ENCODE measurements at places on chromosomes 12 and 14. TPM values are rescaled to one million over a fixed set of nuclear protein-coding genes. Genes with fewer than 3 reads are reported as not detected.
A peak's percentile ranks its signal among the peaks of the same experiment; 100 is the strongest.

The GSC gene
- total RNA-seq: 11.0 TPM

The C12orf75 gene
- 4.5 TPM for total RNA-seq

The CLEC9A gene
- not detected for total RNA-seq

The GPR84 gene
- 0.40 TPM for total RNA-seq

The ESR2 gene
- 0.78 TPM for total RNA-seq

The OTX2 gene
- total RNA-seq: not detected

The SRRM4 gene
- 0.10 TPM for total RNA-seq

The LRFN5 gene
- 4.6 TPM for total RNA-seq

The SDSL gene
- 25.2 TPM for total RNA-seq

DNA sequence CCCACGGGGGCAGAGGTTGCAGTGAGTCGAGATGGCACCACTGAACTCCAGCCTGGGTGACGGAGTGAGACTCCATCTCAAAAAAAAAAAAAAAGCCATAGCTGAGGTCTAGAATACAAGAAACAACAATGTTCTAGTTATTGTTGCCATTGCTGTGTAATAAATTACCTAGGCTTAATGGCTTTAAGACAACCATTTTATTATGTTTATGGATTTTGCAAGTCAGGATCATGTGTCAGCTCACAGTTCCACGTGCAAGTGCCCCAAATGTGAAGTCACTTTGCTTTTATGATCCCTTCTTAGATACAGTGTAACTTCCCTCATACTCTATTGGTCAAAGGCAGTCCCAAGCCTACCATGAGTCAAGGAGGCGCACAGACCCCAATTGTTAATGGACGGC is 49.5 kb upstream of the RIC8B start:
- no peak for DNase-seq

- no peak for DNase-seq
Measured at GRCh38 chr14:27243365-27243764, 645.5 kb upstream of the NOVA1 start.

DNA sequence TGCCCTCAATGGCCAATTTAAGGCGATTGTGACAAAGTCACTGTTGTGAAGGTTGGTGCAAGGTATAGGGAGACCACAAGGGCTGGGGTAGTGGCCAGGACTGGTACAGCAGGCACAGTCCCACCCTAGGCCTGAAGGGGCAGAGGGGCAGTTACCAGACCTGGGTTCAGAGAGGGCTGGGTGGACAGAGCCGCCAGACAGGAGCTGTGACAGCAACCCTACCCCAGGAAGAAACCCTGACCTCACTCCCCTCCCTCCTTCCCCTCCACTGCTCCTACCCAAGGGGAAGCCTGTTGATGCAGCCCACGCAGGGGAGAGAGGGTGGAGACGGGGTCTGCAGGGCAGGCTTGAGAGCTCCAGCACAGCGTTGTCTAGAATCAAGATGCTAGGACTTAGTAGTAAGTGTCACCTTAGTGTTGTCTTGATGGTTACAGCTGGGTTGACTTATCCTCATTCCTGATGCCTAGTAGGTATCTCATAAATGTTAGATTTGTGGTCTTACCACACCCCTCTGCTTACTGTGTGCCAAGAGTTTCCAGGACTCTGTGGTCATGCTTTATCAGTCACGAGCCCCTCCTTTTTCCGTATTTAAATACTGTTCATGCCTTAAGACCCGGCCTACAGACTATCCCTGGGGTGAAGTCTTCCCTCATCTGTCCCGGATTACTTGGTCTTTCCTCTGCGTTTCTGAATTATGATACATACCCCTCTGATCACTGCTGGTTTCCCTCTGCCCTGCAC is 14.4 kb downstream of the EML1 start:
- no peak for DNase-seq

DNA sequence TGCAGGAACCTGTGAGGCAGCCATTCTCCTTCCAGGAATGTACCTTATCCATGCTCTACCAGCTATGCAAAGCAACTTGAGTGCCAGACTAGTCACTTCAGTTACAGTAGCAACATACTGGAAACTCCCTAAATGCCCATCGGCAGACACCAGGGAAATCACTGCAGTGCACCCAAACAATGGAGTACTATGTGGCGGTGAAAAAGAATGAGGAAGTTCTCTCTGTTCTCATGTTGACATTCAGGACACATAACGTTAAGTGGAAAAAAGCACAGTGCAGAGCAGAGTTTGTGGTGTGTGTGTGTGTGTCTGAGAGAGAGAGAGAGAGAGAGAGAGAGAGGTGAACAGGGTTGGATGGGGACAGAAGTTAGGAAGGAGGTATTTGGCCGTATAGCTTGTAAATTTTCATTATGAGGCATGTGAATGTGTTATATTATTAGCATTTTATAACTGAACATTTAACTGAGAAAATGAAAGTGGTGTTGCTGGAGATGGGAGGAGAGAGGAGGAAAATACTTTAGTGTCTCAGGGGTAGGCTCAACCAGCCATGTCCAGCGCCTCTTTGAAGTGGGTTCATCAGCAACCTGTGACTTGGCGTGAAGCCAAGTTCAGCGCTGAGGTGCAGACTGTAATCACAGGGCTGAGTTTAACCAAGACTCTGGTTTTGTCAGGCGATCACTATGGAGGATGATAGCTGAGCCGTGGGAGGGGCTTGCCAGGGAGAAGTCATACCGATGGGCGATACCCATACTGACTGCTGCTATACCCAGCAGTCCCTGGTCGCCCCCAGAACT is 17.3 kb downstream of the TNFAIP2 start:
- peak; percentile 83 for DNase-seq

DNA sequence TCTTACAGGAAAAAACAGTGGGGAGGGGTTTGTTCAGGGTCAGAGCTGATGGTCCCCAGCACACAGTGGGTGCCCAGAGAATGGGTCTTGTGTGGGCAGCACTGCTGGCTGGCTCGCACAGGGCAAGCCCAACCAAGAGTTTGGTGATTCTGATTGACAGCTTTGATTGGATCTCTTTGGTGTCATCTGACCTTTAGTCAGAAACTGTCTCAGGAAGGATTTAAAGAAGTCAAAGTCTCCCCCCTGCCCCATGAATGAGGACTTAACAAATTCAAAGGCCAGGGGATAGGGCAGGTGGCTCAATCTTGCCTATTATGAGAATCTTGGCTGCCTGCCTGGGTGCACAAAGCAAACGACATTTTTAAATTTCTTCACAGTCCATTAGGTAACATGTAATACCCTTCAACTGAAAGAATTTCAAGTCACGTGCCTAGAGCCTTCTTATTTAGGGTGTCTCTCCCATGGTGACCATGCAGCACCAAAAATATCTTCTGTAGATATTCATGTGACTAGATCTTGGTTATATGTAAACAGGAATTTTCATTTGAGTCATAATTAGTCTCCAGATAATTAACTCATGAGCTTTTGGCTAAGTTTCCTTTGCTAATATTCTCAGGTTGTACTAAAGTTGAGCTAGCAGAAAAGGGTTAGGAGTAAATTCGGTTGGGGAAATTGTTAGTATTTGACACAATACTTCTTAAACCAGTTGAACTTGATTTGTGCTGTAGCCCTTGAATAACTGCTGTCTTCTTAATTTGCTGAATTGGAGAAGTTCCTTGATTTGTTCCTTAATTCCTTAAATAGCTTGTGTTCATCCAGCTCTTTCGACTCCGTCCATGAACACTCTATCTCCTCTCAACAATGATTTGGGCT is 54.5 kb upstream of the HECTD1 start:
- peak; percentile 84 for DNase-seq

DNA sequence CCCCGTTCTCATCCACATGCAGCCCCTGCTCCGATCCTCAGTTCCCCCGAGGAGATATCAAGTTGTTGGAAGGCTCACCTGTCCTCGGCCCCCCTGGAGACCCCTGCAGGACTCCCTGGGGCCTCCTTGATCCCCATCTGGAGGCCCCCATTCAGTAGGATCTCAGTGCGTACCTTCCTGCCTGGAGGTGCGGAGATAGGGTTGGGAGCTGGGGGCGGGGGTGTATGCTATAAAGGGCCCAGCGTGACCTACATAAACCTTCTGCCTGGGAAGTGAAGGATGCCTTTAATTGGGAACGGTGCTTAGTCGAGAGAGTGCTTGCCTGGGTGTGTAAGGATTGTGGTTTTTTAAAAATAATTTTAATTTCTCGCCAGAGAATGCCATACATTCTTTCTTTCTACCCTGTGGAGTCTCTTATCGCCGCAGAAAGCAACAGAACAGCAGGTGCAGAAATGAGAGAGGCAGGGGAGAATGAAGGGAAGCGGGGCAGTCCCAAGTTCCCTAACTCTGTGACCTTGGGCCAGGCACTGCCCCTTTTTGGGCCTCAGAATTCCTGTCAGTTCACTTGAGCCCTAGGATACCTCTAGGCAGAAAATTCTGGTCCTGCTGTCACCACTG is 153.7 kb downstream of the TSPAN9 start:
- no peak for DNase-seq

GRCh38 chr12:70227911-70228310 is 15.3 kb upstream of the CNOT2 start:
- DNase-seq: no peak

DNA sequence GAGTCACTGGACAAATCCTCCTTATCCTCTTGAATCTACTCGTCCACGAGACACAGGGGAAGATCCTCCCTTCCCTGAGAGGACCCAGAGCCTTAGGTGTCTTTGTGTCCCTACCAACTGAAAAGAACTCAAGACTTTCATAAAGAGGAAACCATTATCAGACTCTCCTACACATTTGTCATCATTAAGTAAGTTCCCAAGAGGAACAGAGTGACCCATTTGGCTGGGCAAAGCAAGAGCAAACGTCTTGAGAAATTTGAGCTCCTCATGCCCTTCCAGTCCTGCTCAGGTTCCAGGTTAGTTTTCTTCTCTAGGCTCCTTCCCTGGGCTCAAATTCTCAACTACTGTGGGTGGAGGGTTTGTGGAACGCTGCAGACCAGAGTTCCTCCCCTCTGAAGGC is 5.7 kb downstream of the MLF2 start:
- no peak for DNase-seq

DNA sequence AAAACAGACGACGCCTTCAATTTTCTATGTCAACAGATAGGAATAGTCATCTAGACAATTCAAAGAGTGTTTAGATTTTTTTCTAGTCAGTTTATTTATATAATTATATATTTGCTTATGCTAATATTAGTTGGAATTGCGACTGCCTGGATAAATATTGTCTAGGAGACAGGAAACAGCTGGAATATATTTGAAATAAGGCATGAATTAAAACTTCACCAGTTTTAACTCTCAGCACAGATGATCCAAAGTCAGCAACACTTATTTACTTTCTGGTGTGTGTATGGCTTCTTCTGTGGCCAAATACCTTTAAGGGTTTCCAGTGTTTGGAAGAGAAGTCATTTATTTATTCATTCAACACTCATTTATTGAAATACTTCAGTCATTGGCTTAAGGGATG is 1215.4 kb upstream of the USP15 start:
- DNase-seq: no peak

DNA sequence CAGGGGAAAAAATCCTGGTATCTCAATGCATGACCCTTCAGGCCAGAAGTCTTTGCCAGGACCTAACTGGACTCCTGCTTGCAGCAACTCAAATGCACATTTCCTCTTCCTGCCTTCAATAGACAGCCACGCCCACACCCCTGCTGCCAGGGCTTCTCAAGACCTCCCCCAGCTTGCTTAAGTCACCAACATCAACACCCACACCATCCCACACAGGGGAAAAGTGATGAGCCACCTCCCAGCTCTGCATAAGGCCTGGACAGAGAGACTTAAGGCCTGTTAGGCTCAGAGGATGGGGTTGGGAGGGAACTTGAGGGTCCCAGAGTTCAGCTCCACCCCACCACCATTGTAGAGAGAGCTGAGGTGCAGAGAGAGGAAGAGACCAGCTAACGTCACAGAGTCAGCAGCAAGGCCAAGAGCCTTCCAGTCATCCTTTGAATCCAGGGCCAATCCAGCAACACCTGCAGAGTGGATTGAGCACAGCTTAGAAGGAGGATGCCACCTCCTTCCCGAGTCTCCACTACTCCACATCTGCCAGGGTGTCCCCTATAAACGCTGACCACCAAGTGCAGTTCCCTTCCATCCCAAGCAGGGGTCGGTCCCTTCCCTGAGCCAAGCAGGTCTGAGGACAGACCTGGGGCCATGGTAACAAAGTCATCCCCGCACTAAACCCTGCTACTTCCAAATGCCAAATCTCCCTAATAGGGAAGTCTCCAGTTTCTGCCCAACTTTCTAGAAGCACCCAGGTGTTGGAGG is 50.0 kb downstream of the KDM2B start:
- peak; percentile 49 for DNase-seq

- DNase-seq: no peak
Measured at GRCh38 chr12:131535779-131536178, 175.1 kb upstream of the SFSWAP start.

- DNase-seq: no peak
Measured at GRCh38 chr12:67348683-67349082, 79.5 kb downstream of the CAND1 start.

- DNase-seq: no peak
Measured at GRCh38 chr12:88310069-88310468, 168.0 kb downstream of the TMTC3 start.

- no peak for DNase-seq
Measured at GRCh38 chr12:40561395-40561966, 130.8 kb upstream of the CNTN1 start.

DNA sequence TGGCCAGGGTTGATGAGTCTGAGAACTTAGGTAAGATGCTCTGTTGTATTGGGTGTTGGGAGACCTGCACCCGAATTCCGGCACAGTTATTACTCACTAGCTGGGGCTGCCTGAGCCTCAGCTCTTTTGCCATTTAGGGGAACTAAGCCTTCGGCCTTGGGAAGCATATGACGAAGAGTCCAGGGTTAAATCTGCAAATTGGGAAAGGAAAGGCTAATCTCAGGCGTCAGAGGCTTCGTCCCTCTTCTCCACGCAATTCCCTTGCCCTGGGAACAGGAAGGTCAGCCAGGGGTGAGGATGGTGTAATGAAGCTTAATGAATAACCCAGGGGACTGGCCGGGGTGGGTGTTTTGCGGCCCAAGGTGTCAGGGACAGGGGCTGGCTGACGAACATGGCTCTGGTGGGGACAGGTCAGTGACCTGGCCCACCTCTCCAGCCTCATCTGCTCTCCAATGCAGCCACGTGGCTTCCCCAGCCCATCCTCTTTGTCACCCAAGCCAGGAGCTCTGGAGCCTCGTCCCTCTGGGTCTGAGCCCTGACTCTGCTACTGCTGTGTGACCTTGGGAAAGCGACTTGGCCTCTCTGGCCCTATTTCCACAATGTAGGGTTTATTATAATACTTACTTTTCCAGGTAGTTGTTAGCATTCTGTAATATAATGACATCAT is 3.8 kb upstream of the SDSL start:
- no peak for DNase-seq

- DNase-seq: peak; percentile 67
Measured at GRCh38 chr12:79532907-79533288, 157.9 kb downstream of the PAWR start.

DNA sequence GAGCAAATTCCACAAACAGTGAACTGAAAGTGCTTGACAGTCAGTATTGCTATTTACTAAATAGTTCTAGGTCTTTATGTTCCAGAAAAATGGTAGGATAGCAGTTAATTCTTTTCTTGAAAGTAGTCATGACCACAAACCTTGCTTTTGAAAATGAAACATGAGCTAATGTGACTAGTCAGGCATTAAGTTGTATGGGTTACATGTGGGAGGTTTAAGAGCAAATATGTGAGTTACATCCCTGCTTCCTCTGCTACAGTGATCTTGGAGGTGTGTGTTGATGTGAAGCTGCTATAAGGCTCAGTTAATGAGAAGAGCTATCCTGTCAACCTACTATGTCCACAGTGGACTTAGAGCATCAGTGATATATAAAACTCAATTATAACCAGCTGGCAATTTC is 741.6 kb downstream of the FSCB start:
- no peak for DNase-seq

GRCh38 chr14:97120611-97121031 is 323.4 kb downstream of the VRK1 start:
- DNase-seq: peak; percentile 54

GRCh38 chr12:45435945-45436710 is 220.2 kb downstream of the ANO6 start:
- DNase-seq: no peak

GRCh38 chr14:61553730-61554641 is 141.3 kb upstream of the HIF1A start:
- no peak for DNase-seq

Measured in thyroid gland (tissue), 4 donors.